Stimulated activated CD4-positive, alpha-beta T cell treated with anti-CD3 and anti-CD28 coated beads, Interleukin-1b, Interleukin-23, amount 100 ng/mL, for 1 hour (primary cell): ENCODE measurements at places on chromosomes 16 and 17.

DNA sequence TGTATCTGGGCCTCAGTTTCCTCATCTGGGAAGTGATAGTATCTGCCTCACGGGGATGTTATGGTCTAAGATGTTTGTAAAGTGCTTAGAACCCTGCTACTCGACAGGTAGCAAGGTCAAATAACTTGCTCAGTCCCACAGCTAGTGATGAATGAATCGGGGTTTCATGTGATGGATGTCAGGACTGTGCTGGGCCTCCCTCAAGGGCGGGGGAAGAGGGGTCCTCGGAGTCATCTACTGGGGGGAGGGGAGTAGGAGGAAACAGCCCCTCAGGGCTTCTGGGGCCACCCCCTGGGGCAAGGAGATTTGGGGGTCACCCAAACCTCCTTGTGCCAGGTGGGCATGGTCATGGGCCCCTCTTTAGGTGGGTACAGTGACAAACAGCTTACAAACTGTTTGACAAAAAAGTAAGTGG is 732 bp downstream of the PNPO start:
- DNase-seq: no peak

DNA sequence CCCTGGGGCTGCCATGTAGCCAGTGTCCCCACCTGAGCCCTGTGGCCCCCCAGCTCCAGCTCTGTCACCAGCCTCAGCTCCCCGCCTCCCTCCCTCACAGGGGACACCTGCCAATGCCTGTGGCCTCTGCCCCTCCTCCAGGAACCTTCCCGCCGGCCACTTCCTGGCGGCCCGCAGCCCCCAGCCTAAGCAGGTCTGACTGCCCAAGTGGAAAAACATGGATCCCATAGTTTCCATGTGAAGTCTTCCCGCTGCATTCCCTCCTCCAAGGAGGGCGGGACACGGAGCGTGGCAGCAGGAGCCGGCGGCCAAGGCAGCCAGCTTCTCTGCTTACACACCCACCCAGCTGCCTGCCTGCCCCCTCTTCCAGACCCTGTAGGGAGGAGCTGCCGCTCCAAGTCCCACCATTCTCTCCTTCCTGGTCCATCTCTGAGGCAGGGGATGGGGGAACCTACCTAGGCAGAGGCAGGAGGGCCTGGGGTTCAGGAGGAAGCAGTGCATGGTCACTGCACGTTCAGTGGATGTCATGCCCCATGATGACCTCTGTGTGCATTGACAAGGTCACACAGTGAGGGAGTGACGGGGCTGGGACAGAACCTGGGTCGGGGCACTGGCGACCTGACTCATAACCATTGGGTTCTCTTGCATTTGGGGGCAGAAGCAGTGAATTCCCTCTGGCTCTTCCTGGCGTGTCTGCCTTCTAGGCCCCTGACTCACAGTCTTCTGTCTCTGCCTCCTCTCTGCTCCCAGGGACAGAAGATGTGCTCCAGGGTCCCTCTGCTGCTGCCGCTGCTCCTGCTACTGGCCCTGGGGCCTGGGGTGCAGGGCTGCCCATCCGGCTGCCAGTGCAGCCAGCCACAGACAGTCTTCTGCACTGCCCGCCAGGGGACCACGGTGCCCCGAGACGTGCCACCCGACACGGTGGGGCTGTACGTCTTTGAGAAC is 8.7 kb downstream of the VASN start:
- DNase-seq: no peak

- DNase-seq: no peak
Observed at GRCh38 chr17:75225016-75225415, 19.5 kb downstream of the NUP85 start.

DNA sequence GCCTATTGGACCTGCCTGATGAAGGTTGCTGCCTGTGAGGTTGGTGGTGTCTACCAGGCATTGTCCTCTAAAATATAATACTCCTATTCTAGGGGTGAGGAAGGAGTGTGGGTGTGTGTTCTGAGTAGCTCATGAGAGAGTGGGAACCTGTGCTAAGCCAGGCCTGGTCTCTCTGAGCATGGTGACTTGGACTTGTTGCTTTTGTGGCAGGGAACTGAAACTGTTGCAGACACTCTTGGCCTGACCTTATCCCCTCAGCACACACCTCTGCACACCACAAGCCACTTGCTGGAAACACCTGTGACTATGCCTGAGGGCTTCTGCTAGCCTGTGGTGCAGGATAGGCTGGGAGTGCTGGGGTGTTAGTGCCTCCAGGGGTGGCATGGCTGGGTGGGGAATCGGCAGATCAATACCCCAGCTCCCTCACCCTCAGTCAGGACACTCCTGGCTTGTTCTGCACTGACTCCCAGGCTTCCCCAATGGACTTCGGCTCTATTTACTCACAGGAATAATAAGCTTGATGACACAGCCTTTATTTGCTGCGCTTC is 29.9 kb downstream of the PLCG2 start:
- DNase-seq: no peak

DNA sequence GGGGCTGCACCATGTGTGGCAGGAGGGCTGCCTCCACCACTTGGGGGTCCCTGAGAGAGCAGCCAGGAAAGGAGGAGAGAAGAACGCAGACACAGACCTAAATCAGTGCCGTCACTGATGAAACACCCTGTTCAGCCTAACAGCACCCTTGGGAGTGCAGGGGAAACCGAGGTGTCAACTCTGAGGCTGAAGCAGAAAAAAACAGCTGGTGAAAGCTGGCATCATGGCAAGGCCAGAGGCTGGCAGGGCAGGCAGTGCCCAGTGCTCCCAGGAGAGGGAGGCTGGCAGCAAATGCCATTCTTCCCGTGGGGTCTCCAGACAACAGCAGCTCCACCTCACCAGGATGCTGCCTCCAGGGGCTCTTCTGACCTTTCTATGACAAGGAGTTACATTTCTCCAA is 23.1 kb downstream of the SPHK1 start:
- DNase-seq: no peak

- no peak for DNase-seq
Observed at GRCh38 chr16:78256686-78257375, 157.4 kb downstream of the WWOX start.

DNA sequence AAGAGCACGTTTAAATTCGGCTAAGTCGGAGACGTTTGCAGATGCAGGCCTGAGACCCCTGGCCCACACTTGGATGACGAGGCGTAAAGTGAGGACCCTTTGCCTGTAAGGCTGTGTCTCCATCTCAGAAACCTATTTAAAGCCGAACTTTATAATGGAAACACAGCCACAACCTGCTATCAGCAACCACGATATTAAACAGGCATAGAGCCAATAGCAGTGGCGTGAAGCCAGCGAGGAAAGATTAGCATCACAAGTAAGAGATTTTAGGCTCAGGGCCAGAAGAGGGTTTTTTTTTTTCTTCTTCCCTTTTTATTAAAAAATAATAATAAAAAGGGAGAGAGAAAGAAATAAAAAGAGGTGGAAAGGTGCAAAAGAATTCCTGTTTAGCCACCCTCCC is 111.3 kb upstream of the NOL11 start:
- no peak for DNase-seq
